ENCODE measurements at places on chromosomes 2 and 18.

- DNase-seq = no peak
Observed at GRCh38 chr2:10415048-10415447, 33.1 kb downstream of the ODC1 start.

- DNase-seq = no peak
Observed at GRCh38 chr2:202040079-202040844, 6.6 kb downstream of the FZD7 start.

DNA sequence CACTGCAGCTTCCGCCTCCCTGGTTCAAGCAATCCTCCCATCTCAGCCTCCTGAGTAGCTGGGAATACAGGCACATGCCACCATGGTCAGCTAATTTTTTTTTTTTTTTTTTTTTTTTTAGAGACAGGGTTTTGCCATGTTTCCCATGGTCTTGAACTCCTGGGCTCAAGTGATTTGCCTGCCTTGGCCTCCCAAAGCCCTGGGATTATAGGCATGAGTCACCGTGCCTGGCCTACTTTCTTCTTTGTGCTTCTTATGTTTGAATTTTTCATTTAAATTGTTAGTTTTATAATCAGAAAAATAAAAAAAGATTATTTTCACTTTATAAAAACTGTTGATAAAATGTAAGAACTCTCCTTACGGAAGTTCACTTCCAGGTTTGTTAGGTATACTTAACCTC is 101.5 kb upstream of the LPIN2 start:
- DNase-seq = no peak

DNA sequence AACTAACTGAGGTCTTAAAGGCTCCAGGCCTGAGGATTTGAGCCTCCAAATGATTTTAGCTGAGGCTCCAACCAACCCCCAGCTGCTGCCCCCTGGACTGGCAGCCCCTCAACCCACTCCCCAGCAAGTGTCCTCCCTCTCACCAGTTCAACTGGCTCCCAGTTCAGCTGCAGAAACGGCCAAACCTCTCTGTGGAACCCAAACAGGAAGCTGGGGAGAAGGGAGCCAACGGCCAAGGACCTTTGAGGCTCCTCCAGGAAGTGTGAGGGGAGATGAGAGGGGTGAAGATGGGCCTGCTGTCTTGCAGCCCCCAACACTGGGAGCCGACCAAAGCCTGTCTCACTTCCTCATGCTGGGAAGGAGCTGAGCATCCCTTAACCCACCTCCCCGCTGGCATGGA is 24.9 kb downstream of the ZFP36L2 start:
- DNase-seq = no peak

DNA sequence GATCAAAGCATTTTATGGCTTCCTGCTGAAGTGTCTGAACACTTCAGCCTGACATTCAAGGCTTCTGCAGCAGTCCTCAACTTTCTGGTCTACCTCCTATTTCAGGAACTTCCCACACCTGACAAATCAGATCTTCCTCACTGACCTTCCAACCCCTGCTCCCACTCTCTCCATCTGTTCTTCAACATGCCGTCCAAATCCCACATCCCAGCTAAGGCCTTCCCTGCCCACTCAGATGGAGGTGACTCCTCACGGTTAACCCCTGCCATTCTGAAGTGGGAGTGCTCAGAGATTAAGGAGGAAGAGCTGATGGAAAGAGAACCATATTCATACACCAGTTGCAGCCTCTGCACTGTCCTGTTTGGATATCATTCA is 104.8 kb downstream of the POLR1A start:
- DNase-seq = no peak

DNA sequence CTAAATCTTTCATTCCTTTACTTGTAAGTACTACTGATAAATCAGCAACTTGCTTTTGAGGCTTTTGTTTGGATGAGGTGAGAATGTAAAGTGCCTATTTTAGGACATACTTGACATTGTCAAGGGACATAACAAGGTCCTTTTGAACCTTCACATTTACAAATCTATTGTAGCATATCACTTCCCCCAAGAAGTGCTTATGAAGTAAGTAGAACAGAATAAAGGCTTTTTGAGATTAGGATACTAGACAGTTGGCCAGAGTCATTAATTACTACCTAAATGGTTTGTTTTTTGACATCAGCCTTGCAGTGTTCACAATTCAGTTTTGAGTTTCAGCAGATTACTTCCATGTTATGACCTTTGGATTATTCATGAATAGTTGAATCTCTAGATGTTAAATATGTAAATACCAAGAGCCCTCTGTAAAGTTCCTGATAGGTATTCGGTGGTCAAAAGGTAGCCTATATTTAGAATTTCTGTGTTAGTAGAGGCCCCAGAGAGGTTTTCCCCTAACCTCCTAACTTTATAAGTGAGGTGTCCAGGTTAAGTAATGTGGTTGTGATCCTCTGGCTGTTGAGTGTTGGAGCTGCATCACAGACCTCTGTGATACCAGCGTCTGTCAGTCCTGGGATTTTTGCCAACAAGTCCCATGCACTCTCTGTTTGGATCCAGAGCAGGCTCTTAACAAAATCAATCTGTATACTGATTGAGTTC is 67.2 kb downstream of the LCLAT1 start:
- no peak for DNase-seq

GRCh38 chr2:54947646-54948045 is 102.6 kb downstream of the RTN4 start:
- DNase-seq = no peak

- no peak for DNase-seq
Observed at GRCh38 chr2:140701726-140702125, 1429.1 kb downstream of the LRP1B start.
